Suppressor macrophage (primary cell): ENCODE measurements at places on chromosomes 1 and 21.
A peak's percentile ranks its signal among the peaks of the same experiment; 100 is the strongest.

DNA sequence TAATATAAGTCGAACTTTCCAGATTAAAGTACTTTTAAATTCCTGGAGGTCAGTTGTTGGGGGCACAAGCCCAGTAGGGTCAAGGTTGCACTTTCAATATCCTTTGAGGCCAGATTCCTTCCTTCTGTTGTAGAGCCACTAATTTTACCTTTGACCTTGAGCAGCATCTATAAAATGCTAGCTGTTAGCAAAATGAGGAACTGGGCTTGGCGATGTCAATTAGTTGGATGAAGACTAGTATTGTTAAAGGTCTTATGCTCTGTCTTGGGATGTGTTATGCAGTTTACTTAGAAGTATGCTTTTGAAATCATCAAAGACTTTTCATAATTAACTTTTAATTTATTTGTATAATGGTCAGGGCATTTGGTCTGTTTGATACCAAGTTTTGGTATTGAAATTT is 425.9 kb upstream of the PROX1 start:
- DNase-seq: no peak

- DNase-seq: no peak
Measured at GRCh38 chr1:69290291-69290690, 277.4 kb upstream of the LRRC7 start.

- DNase-seq: peak; percentile 49
Measured at GRCh38 chr1:206540044-206540780, 32.9 kb downstream of the RASSF5 start.

- no peak for DNase-seq
Measured at GRCh38 chr1:224718470-224719053, 102.4 kb downstream of the CNIH3 start.

DNA sequence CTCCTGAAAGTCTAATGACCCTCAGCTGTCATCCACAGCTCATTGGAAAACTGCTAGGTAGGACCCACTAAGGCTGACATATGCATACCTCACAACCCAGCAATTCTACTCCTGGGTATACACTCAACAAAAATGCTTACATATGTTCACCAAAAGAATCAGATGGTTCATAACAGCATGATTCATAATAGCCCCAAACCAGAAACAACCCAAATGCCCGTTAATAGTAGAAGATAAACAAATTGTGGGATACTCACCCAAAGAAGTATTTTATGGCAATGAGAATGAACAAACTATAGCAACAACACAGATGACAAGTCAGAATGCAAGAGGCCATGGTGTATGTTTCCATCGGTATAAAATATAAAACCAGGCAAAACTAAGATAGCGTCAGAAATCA is 124.6 kb downstream of the HLCS start:
- no peak for DNase-seq

DNA sequence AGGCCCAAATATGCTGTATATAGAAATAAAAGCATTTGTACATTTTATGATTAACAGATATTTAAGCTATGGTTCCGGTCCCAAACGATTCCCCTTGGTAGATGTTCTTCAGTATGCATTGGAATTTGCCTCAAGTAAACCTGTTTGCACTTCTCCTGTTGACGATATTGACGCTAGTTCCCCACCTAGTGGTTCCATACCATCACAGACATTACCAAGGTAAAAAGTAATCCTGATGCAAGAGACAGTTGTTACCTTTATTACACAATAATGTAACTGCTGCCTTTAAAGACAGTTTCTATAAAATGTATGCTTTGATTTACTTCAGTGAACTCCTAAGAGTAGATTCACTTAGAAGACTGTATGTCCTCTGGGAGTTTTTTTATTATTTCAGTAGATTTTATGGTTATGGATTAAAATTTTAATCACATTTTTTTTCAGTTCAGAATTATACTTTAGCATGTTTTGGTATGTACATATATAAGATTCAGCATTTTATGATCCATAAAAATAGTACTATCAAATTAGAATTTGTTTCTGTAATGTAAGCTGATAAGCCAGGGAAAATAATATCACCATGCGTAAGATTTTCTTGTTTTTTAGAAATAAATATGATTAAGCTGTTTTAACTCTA is 96.5 kb downstream of the USP25 start:
- DNase-seq: peak; percentile 11
